ENCODE measurements at places on chromosomes 1 and 21. TPM values are rescaled to one million over a fixed set of nuclear protein-coding genes. Genes with fewer than 3 reads are reported as not detected.

DNA sequence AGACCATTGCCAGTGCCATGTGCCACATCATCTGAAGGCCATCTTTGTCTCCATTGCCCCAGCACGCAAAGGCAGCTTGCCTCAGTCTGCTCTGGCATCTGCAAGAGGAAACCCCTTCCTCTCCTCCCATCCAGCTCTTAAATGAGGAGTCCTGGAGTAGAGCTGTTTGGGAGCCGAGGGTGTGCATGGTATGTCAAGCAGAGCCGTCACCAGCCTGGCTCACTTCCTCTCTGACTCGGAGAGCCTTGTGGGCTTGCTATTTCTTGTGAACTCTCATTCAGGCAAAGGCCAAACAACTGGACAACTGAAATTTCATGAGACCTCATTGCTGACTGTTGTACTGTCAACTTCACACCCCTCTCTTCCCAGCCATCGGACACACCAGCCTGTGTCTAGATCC, 143.9 kb downstream of the SIPA1L2 start:
- no peak for DNase-seq

GRCh38 chr1:17270891-17271765, 22.2 kb downstream of the PADI3 start:
- no peak for DNase-seq

ITGB2 gene
- 120 TPM for polyA plus RNA-seq

- DNase-seq: no peak
Observed at GRCh38 chr1:28326984-28327383, 1.9 kb upstream of the MED18 start.

- DNase-seq: no peak
Observed at GRCh38 chr1:167107456-167107855, 13.6 kb downstream of the STYXL2 start.
